Mesothelial cell of epicardium (in vitro differentiated cells): ENCODE measurements at places on chromosomes 5 and 9. TPM values are rescaled to one million over a fixed set of nuclear protein-coding genes. Genes with fewer than 3 reads are reported as not detected.

DNA sequence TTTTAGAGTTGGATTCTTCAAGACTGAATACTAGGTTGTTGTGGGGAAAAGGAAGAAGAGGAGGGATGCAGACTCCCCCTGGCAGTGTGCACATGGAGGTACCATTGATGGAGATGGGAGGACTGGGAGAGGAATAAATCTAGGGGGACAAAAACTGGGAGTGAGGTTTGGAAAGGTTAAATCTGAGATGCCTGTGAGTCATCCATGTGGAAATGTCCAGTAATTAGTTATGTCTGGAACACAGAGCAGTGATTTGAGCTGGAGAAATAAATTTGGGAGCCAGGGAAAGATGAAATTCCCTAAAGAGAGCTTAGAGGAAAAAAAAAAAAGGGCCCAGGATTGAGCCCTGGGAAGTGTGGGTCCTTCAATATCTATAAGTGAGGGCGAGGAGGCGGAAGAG is 8.0 kb upstream of the CCIN start:
- H3K27ac ChIP-seq: peak overlapping the region; percentile 98
- H3K4me3 ChIP-seq: no peak overlapping the region
- no peaks in the 10 kb centered on the region for H3K27me3 ChIP-seq
- peaks cover 44% of the 10 kb centered on the region for H3K4me1 ChIP-seq

DNA sequence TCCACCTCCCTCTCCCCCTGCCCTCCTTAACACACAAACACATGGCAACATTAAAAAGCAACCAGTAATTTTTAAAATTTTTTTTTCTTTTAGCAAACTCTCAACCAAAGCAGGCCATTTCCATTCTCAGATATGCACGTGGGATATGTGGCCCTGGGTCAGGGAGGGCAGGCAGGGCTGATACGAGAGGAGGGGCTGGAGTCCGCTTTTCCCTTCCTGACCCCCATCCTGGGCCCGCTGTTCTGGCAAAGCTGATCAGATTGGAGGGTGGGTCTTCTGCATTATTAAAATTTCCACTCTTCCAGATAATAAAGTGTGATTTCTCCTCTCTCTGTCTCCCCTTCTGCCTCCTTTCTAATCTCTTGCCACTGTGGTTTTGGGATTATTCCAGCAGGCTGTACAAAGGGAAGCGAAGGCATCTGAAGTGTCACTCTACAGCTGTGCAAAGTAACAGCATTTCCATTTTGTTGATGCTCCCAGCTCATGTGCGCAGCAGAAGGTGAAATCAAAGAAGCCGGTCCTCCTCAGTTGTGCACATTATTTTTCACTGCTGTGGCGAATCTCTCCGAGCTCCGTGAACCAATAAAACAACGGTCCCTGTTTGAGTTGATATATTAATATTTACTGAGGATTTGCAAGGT is 12.0 kb downstream of the IRX1 start:
- H3K36me3 ChIP-seq: peaks cover 9% of the 10 kb centered on the region
- H3K27ac ChIP-seq: peak overlapping the region; percentile 60
- no peak for DNase-seq

Gene GABRA6
- total RNA-seq: not detected in 3 replicates

DNA sequence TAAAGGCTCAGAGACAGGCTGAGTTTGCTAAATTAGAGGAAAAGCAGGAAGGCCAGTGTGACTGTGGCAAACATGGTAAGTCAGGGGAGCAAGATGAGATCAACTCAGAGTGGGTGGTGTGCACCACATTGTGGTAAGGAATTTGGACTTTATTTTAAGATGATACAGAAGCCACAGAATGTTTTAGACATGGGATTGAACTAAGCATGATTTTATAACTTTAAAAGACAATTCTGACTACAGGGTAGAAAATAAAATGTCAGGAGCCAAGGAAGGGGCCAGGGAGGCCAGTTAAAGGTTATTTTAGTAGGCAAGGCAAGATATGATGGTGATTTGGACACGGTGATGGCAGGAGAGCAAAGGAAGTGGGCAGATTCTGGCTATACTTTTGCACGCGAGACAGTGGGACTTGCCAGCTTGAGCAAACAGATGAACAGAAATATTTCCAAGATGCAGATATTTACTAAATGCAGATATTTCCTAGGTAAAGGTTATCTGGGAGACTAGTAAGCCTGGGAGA is 53.9 kb downstream of the TSSK1B start:
- no peak overlapping the region for H3K27ac ChIP-seq
- no peaks in the 10 kb centered on the region for H3K27me3 ChIP-seq
- peaks cover 20% of the 10 kb centered on the region for H3K4me1 ChIP-seq
- DNase-seq: no peak
- H3K36me3 ChIP-seq: no peaks in the 10 kb centered on the region
- no peak overlapping the region for H3K4me3 ChIP-seq

Gene INSL4
- not detected in 3 replicates for total RNA-seq

DNA sequence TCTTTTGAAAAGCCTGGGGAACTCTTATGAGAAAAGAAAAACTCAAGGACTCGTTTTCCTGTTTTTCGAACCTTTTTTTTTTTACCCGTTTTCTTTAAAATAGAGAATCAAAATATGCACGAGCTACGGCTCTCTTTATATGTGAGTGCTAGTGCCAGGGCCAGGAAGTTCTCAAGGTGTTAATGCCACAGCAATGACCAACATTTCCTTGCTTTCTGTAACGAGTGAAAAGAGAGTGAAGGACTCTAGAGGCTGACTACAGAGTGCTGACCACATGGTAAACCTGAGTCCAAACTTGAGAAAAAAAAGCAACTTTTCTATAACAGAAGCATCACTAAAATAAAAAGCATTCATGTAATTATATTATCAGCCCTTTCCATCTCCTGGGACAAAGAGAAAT is 102.2 kb upstream of the SLC28A3 start:
- H3K27me3 ChIP-seq: peaks cover 16% of the 10 kb centered on the region
- DNase-seq: no peak
- H3K4me1 ChIP-seq: no peaks in the 10 kb centered on the region
- H3K36me3 ChIP-seq: no peaks in the 10 kb centered on the region
- no peak overlapping the region for H3K4me3 ChIP-seq

DNA sequence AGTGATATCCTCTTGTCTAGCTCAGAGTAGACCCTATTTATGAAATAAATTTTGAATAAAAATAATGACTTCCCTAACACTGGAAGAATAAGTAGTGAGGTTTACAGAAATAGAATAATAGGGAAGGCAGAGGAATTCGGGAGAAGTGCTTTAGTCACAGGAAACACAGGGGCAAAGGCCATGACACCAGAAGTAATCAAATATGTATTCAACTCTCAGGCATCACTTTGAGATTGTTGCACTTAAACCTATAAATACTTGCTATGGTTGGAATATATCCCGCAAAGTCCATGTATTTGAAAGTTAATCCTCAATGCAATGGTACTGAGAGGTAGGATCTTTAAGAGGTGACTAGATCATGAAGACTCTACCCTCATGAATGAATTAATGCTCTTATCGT is 166.8 kb downstream of the YIPF5 start:
- H3K27ac ChIP-seq: no peak overlapping the region
- no peak overlapping the region for H3K4me3 ChIP-seq
- no peaks in the 10 kb centered on the region for H3K36me3 ChIP-seq
- no peaks in the 10 kb centered on the region for H3K27me3 ChIP-seq
- DNase-seq: no peak

Gene PCDHGA5
- 0.51 to 0.66 TPM (median 0.52 TPM) in 3 replicates for total RNA-seq

- H3K4me1 ChIP-seq: peaks cover 6% of the 10 kb centered on the region
- H3K27me3 ChIP-seq: peaks cover 22% of the 10 kb centered on the region
- no peak for DNase-seq
- H3K27ac ChIP-seq: no peak overlapping the region
- H3K4me3 ChIP-seq: no peak overlapping the region
- H3K36me3 ChIP-seq: no peaks in the 10 kb centered on the region
These were observed 7.5 kb upstream of the PRSS3 start for GRCh38 chr9:33787839-33788238.

GRCh38 chr9:8158574-8158973 is 359.0 kb upstream of the DMAC1 start:
- no peaks in the 10 kb centered on the region for H3K4me1 ChIP-seq
- no peak overlapping the region for H3K27ac ChIP-seq
- no peak for DNase-seq

Gene SLC22A4
- 2.1 to 2.4 TPM (median 2.2 TPM) in 3 replicates for total RNA-seq

DNA sequence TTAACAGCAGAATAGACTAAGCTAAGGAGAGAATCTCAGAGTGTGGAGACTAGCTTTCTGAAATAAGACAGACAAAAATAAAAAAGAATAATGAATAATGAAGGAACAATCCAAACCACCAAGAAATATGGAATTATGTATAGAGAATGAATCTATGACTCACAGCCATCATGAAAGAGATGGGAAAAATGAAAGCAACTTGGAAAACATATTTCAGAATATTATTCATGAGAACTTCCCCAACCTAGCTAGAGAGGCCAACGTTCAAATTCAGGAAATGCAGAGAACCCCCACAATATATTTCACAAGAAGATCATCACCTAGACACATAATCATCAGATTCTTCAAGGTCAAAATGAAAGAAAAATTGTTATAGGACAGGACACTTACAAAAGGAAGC is 349.0 kb upstream of the MPDZ start:
- H3K27ac ChIP-seq: no peak overlapping the region
- H3K4me3 ChIP-seq: no peak overlapping the region
- no peaks in the 10 kb centered on the region for H3K27me3 ChIP-seq
- no peaks in the 10 kb centered on the region for H3K4me1 ChIP-seq
- no peak for DNase-seq
- H3K36me3 ChIP-seq: peaks cover 32% of the 10 kb centered on the region

- peaks cover 11% of the 10 kb centered on the region for H3K4me1 ChIP-seq
- no peak overlapping the region for H3K27ac ChIP-seq
- no peak for DNase-seq
- no peak overlapping the region for H3K4me3 ChIP-seq
These were observed 242.1 kb downstream of the CWC27 start for GRCh38 chr5:65010841-65011240.

Gene PCDHB6
- total RNA-seq: 1.8 to 2.1 TPM (median 2.1 TPM) in 3 replicates

Gene SMIM33
- not detected in 3 replicates for total RNA-seq

Gene SPATA31D4
- total RNA-seq: not detected in 3 replicates
